ENCODE measurements at places on chromosomes 12 and 14.

GRCh38 chr12:48165089-48165981, 8.0 kb upstream of the ASB8 start:
- DNase-seq = peak; percentile 63

GRCh38 chr14:91521061-91521640, 11.0 kb upstream of the PPP4R3A start:
- no peak for DNase-seq

DNA sequence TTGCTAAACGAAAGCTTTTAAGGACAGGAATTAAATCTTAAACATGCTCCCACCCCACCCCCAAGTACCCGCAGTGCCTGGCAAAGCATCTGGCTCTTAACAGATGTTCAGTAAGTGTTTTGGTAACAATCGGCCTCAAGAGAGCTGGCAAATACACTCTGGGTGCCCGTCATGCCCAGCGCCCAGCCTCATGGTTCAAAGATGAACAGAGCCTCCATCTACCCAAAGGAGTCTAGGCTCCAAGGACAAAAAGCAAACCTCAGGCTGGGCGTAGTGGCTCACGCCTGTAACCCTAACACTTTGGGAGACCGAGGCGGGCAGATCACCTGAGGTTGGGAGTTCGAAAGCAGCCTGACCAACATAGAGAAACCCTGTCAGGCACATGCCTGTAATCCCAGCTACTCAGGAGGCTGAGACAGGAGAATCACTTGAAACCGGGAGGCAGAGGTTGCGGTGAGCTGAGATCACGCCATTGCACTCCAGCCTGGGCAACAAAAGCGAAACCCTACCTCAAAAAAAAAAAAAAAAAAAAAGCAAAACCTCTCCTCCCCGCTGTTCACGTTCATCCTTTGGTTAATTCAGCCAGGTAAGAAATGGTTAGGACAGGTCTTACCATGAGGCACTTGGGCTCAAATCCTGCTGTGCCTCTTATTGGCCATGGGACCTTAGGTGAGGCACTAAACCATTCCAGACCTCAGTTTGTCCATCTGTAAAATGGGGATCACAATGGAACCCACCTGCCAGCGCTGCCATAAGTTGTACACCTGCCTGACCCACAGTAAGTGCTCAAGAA, 151.3 kb downstream of the BCL11B start:
- no peak for DNase-seq

- DNase-seq = no peak
These were observed 69.5 kb downstream of the BTG1 start for GRCh38 chr12:92076101-92076500.

- DNase-seq = no peak
These were observed 406.1 kb downstream of the SEC23A start for GRCh38 chr14:38696925-38697324.

DNA sequence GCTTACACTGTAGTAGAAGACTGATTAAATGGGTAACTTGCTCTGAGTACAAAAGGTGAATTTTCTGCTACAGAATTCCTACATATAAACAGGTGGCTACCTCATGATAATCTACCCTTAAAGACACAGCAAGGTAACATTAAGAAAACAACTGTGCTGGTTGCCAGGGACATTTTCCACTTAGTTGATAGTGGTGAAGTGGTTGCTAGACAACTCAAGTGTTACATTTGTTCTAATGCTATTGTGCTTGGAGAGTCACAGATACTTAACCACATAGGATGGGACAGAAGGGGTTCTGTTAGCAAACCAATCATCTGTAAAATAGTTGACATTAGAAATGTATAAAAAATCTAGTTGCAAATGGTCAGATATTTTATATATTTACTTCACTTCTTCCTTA, 870.3 kb upstream of the SEL1L start:
- DNase-seq = no peak

GRCh38 chr12:100753837-100754236, 40.7 kb upstream of the ANO4 start:
- peak; percentile 69 for DNase-seq

DNA sequence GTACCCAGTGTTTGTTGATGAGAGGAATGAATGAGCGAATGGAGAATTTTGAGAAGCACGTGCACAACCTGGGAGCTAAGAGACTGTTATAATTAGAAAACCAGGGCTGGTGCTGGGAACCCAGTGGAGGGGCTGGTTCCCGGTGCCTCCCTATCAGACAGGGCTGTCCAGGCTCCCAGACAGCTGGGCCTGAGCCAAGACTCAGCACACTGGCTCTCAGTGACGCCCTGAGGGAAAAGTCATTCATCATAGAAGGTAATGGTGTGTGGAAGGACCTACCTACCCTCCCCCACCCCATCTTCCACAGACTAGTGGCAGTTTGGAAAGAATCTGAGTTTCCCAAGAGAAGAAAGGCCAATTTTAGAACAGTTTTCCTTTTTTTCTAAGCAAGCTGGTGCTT, 34.7 kb downstream of the KCNA5 start:
- DNase-seq = no peak

DNA sequence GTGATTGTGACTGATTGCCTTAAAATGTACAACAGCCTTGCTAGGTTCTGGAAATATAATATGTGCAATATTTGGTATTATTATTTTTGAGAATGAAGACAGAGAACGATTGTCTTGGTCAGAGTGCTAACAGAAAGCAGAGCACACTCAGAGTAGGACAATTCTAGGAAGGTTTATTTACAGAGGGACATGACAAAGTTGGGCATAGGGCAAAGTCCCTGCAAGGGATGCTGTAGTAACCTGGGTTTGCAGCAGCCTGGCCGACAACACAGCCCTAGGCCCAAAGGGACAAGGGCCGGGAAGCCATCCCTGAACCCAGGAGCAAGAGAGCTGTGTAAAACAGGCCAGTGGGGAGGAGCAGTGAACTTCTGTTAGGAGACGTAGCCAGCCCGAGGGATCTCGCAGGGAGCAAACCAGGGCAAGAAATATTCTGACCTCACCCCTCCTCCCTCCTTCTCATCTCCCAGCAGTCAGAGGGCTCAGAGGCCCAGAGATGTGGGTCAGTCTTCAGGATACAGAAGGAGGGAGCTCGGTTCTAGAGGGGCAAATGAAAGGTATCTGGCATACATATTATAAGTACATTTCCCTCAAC, 51.0 kb upstream of the FERMT2 start:
- no peak for DNase-seq

DNA sequence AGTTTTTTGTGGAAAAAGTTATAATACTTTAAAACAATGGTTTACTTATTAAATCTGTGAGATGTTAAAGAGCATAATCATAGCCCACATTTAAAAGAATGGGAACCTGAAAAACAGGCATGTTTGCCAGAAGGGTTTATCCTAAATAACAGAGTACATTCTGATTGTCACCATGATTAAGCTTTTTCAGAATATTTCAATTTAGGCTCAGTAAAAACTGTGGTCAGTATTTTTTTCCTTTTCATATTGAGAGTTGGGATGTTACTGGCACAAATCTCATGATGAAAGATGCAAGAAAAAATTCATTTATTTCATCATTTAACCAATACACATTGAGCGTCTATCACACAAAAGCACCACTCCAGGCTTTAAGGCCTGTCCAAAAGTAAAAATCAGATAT, 18.6 kb downstream of the EPS8 start:
- DNase-seq = no peak

DNA sequence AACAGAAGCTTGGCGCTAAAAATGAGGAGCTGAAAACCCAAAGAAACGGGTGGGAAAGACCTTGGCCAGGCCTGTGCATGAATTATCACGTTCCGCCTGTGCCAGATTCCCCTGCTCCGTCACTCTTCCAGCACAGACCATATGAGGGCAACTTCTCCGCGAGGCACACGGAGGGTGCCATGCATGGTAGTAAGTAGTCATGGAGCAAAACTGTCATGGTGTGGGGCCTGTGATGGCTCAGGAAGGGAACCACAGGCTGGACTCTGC, 148.2 kb downstream of the ANO2 start:
- no peak for DNase-seq

DNA sequence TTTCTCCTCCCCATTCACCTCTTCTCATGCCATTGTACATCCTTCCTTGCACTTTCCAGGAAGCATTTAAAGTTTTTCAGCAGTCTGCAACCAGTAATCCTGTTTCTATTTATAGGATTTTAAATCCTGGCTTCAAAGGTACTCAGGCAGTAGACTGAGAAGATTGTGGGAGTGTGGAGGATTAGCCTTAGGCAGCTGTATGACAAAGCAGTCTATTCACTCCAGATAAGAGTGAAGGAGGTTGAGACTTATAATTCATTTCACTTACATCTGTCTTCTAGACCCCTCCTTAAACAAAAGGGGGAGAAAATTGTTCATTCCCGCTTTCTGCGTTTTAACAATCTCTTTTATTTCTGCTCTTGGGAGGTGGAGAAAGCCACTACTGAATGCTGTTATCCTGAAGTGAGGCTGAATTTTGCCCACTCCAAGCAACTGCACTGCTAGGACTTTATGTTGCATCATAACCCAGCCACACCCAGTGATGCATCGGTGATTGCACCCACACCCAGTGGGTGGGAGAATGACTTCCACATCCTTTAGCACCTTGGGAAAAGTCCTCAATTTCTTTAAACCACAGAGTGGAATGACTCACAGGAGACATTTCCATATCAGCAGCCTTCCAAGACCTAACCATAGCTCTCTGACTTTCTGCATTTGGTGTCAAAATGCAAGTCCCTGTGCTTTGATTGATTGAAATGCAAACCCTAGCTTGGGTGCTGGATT, 382.5 kb upstream of the ATP2B1 start:
- peak; percentile 72 for DNase-seq

- DNase-seq = no peak
These were observed 35.3 kb downstream of the CD9 start for GRCh38 chr12:6235499-6235898.

- DNase-seq = no peak
These were observed 21.4 kb downstream of the WNT5B start for GRCh38 chr12:1650260-1650977.

- DNase-seq = peak; percentile 10
These were observed 1435.9 kb upstream of the TMEM132C start for GRCh38 chr12:126830778-126831680.

DNA sequence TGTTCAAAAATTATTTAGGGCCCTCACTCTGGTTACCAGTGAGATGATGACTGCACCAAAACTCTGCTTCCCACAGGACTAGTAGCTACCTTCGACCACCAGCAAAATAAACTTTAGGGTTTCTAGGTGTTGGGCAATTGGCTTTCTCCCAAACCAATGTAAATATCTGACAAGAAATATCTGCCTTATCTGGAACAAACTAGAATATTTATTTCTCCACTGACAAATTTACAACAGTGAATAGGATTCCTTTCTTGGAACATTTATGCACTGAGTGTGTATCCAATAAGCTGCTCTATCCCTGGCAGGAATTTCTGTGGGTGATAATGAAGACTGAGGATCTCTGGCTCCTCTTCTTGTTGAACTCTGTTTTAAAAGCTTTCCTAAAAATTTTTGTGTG, 148.6 kb downstream of the SLC6A15 start:
- no peak for DNase-seq

- no peak for DNase-seq
These were observed 145.3 kb downstream of the SLC5A8 start for GRCh38 chr12:101064721-101065120.

- DNase-seq = no peak
These were observed 91.0 kb upstream of the TRAF3 start for GRCh38 chr14:102686196-102686801.

GRCh38 chr12:49843411-49843810, 505 bp upstream of the BCDIN3D start:
- no peak for DNase-seq

DNA sequence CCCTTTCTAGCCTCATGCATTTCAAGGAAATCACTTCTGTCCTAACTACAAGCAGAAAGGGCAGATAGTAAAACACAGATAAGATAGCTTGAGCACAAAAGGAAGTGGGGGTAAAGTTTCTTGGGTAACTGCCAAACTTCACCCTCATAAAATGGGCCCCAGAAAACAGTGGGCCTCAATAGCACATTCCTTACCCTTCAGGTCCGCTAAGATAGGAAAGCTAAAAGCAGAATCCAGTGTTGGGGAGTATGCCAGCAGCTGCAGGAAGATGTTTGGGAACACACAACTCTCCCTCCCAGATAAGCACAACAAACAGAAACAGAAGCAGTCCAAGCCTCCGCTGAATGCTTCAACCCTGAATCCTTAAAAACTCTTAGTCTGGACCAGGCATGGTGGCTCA, 110.9 kb upstream of the MGAT4C start:
- no peak for DNase-seq

DNA sequence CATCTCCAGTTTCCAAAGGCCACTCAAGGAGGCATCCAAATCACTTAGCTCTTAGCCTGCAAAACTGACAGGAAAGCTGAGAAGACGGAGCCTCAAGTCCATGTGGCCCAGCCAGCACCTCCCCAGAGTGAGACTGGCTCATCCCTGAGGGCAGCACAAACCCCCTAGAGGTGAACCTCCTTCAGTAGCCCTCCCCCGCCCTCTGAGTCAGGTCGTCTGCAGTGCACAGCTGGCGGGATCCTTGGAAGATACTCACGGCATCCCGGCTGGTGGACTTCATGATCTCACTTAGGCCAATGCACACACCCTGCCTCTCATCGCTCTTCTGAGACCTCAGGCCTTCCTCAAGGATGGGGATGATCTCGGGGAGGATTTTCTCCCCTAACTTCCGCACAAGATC, 24.1 kb upstream of the RAB35 start:
- no peak for DNase-seq

- peak; percentile 68 for DNase-seq
These were observed 260.8 kb downstream of the RASSF9 start for GRCh38 chr12:85575120-85576096.

DNA sequence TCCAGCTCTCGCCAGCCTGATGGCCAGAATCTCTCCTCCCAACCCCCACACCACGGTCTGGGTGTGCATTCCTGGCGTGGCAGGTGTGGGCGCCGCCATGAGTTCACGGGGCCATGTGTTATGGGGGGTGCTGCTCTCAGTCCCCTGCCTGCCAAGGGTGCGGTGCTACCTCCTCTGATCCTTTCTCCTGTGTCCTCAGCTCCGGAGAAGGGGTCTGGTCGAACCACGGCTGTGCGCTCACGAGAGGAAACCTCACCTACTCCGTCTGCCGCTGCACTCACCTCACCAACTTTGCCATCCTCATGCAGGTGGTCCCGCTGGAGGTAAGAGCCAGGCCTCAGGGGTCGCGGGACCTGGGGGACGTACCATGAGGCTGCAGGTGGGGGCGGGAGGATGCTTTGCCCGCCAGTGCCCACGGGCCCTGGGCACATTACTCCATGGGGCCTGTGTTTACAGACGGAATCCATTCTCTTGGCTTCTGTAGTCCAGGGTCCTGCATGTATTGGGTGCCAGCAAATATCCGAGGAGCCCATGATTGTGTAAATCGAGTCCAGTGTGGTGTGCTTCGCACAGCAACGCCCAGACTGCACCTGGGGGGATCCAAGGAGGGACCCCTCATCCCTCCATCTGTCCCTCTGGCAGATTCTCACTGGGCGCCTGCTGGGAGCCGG, 130.8 kb downstream of the ADGRD1 start:
- no peak for DNase-seq

DNA sequence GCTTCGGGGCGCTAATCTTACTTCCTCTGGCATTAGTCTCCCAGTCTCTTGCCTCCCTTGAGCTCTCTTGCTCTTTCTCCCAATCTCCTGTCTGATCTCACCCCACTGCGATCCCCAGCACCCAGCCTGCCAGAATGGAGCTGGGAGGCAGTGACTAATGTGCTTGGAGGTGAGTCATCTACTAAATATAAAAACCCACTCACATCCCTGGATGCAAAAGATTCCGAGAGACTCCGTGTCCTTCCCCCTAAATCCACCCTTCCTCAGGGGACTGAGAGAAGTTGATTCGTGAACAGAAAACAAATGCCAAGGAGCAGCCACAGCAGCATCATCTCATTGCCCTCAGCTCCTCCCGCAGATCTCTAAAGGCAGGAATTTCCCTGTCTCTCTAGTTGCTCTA, 45.7 kb upstream of the KCNA5 start:
- DNase-seq = peak; percentile 91

- DNase-seq = peak; percentile 84
These were observed 4.4 kb upstream of the DNAJC22 start for GRCh38 chr12:49342066-49342913.
